ENCODE measurements at places on chromosomes 1 and 21.
A peak's percentile ranks its signal among the peaks of the same experiment; 100 is the strongest.

DNA sequence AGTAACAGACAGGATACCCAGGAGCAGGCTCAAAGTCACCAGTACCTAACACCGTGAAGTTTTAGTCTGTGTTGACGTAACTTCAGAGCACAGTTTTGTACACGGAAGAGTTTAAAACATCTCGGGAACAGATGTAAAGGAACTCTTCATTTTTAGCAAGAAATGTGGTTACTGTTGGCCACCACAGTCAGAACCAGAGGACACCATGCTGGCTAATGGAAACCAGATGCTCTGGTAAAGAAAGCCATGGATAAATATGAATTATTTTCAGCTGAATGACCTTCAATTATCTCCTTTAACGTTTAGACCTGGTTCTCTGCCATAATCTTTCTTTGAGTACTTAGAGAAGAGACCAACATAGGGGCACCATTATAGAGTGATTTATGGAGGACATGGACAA is 115.9 kb downstream of the NTMT2 start:
- DNase-seq = no peak

- no peak for DNase-seq
Observed at GRCh38 chr1:104702731-104703130, 953.0 kb downstream of the AMY1C start.

DNA sequence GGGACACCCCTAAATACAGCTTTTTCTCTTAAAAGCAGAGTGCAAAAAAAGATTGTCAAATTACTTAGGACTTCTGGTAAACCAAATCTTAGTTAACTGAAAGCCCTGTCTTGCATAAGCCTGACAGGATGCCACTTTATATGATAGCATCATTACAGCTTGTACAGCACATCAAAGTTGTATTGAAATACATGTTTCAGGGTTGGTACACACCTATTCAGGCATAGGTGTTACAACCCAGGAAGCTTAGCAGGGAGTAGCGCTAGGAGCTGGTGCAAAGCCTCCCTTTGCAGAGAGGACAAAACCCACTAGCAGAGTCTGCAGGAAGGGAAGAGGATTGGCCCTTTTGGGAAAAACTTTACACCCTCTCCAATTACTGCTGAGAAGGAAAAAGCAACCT is 258.9 kb upstream of the SGIP1 start:
- no peak for DNase-seq

- no peak for DNase-seq
Observed at GRCh38 chr1:166322470-166322869, 155.7 kb upstream of the FAM78B start.

GRCh38 chr1:221832151-221832550 is 90.3 kb upstream of the DUSP10 start:
- no peak for DNase-seq

DNA sequence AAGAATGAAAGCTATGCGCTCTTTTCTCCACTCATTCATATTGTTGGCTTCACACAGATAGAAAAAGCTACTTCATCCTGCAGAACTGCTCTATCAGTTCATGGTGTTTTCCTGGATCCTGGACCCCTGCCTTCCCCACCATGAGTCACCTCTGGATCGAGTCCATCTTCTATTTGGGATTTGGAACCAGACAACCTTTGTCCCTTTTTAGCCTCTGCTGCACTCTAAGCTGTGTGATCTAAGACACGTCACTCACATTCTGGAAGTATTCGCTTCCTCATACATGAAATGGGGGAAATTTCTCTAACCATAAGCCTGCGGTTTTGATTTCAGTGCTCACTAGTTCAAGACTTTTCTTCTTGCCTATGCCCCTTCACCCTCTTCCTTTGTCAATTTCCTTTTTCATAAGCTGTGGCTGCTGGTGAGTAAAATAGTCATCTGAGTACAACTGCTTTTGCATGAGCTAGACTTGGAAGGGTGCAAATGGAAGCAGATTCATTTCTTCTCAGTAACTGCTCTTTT is 14.1 kb upstream of the DEGS1 start:
- no peak for DNase-seq

DNA sequence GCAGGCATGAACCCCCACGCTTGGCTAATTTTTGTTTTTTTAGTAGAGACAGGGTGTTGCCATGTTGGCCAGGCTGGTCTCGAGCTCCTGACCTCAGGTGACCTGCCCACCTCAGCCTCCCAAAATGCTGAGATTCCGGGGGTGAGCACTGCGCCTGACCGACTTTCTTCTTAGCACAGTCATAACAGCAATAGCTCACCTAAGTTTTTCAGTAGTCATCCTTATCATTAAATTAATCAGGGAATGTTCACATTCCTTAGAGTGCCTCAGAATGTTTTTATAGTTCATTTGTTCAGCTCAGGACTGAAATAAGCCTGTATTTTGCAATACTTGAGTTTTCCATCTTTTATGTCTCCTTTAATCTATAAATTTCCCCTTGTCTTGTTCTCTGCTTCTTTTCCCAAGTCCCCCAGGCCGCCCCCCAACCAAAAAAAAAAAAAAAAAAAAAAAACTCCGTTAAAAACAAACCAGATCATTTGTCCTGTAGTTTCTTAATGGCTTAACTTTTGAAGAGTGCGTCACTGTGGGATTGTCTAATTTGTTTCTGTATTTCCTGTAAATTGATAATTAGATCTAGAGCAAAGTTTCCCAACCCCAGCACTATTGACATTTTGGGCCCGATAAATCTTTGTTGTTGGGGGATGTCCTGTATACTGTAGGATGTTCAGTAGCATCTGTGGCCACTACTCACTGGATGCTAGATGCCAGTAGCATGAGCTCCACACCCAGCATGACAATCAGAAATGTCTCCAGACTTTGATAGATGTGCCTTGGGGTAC is 120.7 kb downstream of the ITSN1 start:
- no peak for DNase-seq

DNA sequence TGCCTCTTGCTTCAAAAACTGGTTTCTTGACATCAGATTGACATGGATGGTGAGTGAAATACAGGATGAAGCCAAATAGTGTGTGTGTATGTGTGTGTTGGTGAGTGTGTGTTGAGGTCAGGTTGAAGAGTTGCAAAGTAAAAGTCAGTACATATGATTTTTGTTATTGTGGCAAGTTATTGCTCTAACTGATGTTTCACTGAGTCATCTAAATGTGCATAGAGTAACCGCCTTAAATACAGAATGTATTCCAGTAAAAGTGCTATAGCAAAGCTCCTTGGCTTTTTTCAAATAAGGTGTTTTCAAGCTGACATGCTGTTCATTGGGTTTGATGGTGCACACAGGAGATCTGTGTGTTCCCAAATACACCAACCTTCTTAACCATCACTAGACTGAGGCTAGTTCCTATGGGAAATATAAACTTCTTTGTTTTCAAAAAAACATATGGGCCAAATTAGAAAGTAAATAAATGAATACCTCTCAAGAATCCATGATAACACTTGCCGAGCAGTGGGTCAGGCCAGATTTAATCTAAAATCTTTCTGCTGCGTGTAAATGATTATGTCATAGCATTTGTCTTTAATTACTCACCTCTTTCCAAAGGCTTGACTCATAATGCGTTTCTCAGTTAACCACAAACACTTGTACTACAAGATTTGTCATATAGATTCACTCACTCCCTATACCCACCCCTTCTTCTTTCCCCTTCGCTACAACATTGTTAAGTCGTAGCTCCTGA is 151.1 kb downstream of the LYPLAL1 start:
- peak; percentile 77 for DNase-seq

DNA sequence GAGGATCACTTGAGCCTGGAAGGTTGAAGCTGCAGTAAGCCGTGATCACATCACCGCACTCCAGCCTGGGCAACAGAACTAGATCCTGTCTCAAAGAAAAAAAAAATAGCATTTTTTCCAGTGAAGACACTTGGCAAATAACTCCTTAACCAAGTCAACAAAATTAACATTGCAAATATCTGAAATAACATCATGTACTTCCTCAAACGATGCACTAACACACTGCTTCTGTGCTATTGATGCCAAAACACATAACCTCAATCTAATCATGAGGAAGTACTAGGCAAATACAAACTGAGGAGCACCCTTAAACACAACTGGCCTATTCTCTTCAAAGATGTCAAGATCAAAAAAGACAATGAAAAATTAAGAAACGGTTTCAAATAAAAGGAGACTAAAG is 32.3 kb downstream of the PABPC4 start:
- DNase-seq = no peak

DNA sequence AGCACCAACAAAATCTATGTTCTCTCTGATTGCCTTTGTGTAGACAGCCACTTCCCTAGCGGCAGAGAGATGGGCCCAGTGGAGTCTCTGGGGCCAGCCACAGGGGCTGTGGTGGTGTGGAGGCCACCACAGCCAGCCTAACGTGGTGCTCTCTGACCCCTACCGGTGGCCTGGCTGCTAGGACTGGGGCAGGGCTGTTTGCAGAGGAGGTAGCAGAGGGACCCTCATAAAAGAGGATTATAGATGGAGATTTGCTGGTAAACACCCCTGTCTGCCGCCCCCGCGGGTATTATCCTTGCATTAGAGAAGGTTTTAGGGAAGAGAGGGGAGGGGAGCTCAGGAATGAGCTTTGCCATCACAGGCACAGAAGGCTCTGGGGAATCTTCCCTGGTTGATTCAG is 310.3 kb upstream of the VAMP3 start:
- DNase-seq = no peak

DNA sequence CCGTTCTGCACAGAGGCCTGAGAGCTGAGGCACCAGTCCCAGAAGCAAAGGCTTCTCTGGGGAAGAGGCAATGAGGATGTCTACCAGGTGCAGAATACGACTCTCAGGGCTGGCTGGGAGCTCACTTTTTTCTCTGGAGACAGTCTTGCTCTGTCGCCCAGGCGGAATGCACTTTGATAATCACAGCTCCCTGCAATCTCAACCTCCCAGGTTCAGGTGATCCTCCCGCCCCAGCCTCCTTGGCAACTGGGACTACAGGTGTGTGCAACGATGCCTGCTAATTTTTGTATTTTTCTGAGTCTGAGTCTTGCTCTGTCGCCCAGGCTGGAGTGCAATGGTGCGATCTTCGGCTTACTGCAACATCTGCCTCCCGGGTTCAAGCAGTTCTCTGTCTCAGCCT is 17.6 kb downstream of the NADK start:
- no peak for DNase-seq

Data from SJCRH30 (cell line).